ENCODE measurements at places on chromosomes 11 and 22.

DNA sequence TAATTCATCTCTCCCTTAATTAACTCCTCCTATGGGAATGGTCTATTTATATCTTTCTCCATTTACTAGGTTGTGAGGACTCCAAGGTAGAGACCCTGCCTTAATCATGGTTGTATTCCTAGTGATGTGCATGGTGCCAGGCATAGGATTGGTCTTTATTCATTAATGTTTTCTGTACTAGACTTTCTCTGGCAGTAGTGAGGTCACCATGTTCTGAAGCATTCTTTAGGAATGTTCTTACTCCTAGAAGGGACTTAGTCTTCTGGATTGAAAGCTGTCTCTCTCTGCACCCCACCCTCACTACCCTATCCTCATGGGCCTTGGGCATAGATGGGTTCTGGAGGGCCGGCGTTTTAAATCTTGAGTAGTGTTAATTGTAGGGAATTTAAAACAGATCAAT lies 10.6 kb upstream of the INSC start:
- no peak for DNase-seq

DNA sequence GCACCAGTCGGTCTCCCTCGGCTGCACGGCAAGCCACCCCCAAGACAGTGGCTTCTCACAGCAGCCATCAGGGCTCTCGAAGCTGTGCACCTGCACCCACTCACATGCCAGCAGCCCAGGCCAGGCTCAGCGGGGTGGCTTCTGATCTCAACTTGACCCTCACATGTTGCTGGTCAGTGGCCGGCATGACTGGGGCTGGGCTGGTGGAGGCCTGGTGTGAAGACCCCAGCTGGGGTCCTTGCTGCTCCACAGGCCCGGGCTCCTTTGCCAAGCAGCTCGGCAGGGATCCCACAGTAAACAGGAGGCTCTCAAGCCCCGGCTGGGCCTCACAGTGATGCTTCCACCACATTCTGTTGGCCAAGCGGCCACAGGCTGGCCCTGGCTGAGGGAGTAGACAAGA lies 128.2 kb downstream of the BRD1 start:
- no peak for DNase-seq

DNA sequence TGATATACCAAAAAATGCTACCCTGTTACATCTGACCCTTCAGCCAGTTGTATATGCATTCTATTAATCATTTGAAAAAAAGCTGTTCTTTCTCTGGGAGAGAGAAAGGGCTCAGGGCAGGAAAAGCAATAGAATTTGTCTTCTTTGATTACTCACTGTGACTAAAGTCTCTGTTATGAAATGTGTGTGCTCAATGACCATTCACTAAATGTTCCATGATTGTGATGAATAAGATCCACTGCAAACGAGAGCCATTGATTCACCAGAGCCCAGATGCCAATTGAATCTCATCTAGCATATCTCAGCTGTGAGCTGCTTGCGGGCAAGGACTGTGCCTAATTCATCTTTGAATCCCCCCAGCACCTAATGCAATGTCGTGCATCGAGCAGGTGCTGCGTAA lies 184.3 kb downstream of the OPCML start:
- no peak for DNase-seq

- no peak for DNase-seq
Measured at GRCh38 chr11:3604167-3604566, 37.6 kb downstream of the ART5 start.

GRCh38 chr11:116421529-116422185 lies 351.1 kb downstream of the BUD13 start:
- no peak for DNase-seq

DNA sequence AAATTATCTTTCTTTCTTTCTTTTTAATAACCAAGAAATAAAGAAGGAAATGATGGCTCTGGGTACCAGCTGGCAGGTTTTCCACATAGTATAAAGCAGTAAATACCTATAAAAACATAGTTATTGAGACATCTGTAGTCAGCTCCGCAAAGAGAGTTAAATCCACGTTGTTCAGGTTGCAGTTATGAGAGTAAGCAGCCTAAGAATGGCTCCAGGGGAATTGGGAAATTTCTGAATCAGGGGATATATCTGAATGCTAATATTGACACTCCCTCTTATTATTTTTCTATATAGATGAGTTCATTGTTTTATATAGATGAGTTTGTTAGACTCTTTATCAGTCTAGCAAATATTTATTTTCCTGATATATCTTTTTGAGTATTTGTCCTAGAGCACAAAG lies 322.0 kb upstream of the LRRC4C start:
- no peak for DNase-seq

GRCh38 chr11:66548041-66548440 lies 1.3 kb downstream of the ACTN3 start:
- DNase-seq: no peak

GRCh38 chr11:17275400-17276235 lies 921 bp upstream of the NUCB2 start:
- no peak for DNase-seq

- no peak for DNase-seq
Measured at GRCh38 chr11:69417699-69418085, 63.8 kb upstream of the LINC01488 start.

DNA sequence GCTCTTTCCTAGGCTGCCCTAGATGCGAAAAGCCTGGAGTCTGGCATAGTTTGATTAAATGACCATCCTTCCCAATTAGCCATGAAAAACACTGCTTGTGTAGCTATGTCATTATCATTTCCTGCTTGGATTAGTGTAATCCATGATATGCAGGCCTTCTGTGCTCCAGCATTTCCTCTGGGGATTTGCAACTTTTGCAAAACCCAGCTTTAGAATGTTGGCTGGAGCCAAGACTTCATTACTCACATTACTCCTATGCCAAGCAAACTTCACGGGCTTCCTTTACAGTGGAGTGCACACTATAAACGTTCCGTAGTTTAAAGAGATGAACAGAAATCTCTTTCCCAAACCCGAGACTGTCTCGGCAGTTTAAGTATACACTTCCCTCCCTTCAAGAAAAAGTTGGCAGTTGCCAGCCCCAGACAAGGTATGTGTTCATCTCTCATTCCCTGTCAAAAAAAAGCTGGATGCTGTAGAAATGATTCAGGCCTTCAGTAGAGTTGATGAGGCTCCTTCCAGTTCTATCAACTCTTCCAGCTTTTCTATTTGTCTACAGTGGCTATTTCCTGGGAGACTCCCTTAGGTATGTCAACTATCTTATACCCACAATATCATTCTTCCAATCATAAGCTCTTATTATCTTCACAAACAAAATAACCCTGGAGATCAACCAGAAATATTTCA lies 180.0 kb downstream of the MAML2 start:
- no peak for DNase-seq

GRCh38 chr11:35139722-35140282 lies 831 bp downstream of the CD44 start:
- DNase-seq: no peak

GRCh38 chr11:130766650-130767565 lies 149.4 kb downstream of the SNX19 start:
- DNase-seq: no peak

DNA sequence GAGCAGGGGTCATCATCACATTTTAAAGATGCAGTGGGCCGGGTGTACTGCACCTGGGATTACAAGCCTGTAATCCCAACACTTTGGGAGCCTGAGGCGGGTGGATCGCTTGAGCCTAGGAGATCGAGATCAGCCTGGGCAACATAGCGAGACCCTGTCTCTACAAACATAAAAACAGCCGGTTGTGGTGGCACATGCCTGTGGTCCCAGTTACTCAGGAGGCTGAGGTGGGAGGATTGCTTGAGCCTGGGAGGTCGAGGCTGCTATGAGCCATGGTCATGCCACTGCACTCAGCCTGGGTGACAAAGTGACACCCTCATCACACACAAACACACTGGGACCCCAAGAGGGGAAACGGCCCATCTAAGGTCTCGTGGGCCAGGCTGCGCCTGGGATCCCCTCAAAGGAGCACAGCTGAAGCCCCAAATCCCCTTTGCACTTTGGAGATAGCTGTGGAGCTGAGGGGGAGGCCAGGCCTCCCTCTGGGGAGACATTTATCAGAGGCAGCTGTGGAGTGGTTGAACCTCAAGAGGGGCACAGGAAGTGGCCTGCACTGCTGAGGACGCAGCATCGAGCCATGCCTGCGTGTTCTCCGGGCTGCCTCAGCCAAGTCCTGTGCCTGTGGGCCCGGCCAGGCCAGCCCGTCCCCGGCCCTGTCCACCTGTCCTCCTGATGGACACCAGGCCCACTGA lies 27.5 kb downstream of the OSBPL5 start:
- no peak for DNase-seq

DNA sequence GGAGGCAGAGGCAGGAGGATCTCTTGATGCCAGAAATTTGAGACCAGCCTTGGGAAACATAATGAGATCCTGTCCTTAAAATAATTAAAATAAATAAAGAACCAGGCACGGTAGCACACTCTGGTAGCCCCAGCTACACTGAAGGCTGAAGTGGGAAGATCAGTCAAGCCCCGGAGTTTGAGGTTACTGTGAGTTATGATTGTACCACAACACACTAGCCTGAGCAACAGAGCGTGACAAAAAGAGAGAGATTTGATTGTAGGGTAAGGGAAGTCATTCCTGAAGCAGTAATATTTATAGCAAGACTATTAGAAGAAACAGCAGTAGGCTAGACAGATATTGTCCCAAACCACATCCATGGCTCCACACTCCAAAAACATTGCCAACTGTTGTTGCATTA lies 1408.4 kb upstream of the TENM4 start:
- DNase-seq: no peak

Measured in stimulated activated CD8-positive, alpha-beta memory T cell treated with anti-CD3 and anti-CD28 coated beads, Interleukin-7, amount 100 ng/mL, for 1 hour (primary cell).